ENCODE measurements at places on chromosomes 1 and 21. TPM values are rescaled to one million over a fixed set of nuclear protein-coding genes. Genes with fewer than 3 reads are reported as not detected.

GRCh38 chr1:200265881-200266280 is 144.0 kb downstream of the ZNF281 start:
- no peak overlapping the region for H3K27ac ChIP-seq
- H3K36me3 ChIP-seq: no peaks in the 10 kb centered on the region
- no peaks in the 10 kb centered on the region for H3K27me3 ChIP-seq

GRCh38 chr1:174000371-174000770 is 21.8 kb downstream of the RC3H1 start:
- H3K36me3 ChIP-seq: no peaks in the 10 kb centered on the region
- no peak overlapping the region for H3K27ac ChIP-seq
- peaks cover 4% of the 10 kb centered on the region for H3K4me1 ChIP-seq

- H3K27me3 ChIP-seq: no peaks in the 10 kb centered on the region
- no peaks in the 10 kb centered on the region for H3K4me1 ChIP-seq
- H3K36me3 ChIP-seq: no peaks in the 10 kb centered on the region
- peak overlapping the region; percentile 15 for H3K4me3 ChIP-seq
- no peak for DNase-seq
Measured at GRCh38 chr1:59020151-59020997, 236.5 kb upstream of the JUN start.

DNA sequence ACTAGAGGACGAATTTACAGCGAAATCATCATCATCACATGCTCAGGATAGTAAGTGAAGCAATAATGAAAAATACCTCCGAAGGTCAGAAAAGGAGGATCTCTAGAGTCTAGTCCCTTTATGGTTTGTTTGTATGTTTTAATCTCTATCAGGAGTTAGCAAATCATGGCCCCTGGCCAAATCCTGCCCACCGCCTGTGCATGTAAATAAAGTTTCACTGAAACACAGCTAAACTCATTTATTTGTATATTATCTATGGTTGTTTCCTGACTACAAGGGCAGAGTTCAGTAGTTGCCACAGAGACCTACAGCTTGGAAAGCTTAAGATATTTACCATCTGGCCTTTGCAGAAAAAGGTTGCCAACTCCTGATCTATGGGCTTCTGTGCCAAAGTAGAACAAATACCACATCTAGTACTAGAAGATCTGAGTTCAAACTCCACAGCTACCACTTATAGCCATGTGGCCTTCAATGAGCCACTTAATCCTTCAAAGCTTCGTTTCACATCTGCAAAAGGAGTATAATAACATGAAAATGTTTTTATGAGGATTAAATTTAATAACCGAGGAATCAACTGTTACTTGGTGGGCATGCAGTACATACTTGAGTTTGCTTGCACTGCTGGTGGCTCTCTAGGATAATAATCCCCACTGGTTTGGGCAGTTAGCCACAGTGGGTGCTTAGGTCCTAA is 94.0 kb upstream of the KIF26B start:
- H3K4me3 ChIP-seq: no peak overlapping the region
- H3K27me3 ChIP-seq: no peaks in the 10 kb centered on the region
- H3K4me1 ChIP-seq: no peaks in the 10 kb centered on the region
- no peak for DNase-seq

DNA sequence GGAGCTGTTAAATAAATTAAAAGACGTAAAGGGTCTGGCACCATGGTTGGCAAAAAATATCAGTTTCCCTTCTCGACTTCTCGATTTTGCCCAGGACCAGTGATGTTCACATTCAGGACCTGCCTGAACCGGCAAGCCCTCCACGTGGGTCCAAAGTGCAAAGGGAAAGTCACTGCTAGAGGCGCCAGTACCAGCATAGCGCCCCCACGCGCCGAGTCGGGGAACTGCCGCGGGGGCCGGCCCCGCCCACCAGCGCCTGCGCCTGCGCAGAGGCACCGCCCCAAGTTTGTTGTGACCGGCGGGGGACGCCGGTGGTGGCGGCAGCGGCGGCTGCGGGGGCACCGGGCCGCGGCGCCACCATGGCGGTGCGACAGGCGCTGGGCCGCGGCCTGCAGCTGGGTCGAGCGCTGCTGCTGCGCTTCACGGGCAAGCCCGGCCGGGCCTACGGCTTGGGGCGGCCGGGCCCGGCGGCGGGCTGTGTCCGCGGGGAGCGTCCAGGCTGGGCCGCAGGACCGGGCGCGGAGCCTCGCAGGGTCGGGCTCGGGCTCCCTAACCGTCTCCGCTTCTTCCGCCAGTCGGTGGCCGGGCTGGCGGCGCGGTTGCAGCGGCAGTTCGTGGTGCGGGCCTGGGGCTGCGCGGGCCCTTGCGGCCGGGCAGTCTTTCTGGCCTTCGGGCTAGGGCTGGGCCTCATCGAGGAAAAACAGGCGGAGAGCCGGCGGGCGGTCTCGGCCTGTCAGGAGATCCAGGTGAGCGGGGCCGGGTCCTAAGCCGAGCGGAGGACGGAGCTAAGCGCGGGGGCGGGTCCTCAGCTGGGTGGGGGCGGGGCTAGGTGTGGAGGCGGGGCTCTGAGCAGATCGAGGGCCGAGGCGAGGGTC is at the start of gene PINK1:
TSS of gene PINK1 (plus strand) at position 269 of the 875 bp plus-strand sequence. CDS start at position 360, 91 bp downstream.
- H3K27ac ChIP-seq: peak within 1 kb of the TSS; percentile 91
- H3K4me1 ChIP-seq: no peaks in the 10 kb centered on the region
- peak within 1 kb of the TSS; percentile 97 for H3K4me3 ChIP-seq
- DNase-seq: peak; percentile 67

GRCh38 chr1:10217748-10218441 is 7.5 kb downstream of the KIF1B start:
- H3K27ac ChIP-seq: no peak overlapping the region
- H3K36me3 ChIP-seq: no peaks in the 10 kb centered on the region
- no peak overlapping the region for H3K4me3 ChIP-seq
- no peaks in the 10 kb centered on the region for H3K27me3 ChIP-seq
- H3K4me1 ChIP-seq: no peaks in the 10 kb centered on the region

GRCh38 chr1:240149484-240150094 is 57.9 kb downstream of the FMN2 start:
- no peak for DNase-seq
- H3K4me1 ChIP-seq: no peaks in the 10 kb centered on the region
- H3K36me3 ChIP-seq: no peaks in the 10 kb centered on the region
- no peaks in the 10 kb centered on the region for H3K27me3 ChIP-seq

- peak overlapping the region; percentile 86 for H3K27ac ChIP-seq
- peaks cover 18% of the 10 kb centered on the region for H3K36me3 ChIP-seq
- peaks cover 15% of the 10 kb centered on the region for H3K4me1 ChIP-seq
- H3K27me3 ChIP-seq: no peaks in the 10 kb centered on the region
- peak overlapping the region; percentile 22 for H3K4me3 ChIP-seq
Measured at GRCh38 chr1:155968051-155968400, 10.3 kb downstream of the ARHGEF2 start.

DNA sequence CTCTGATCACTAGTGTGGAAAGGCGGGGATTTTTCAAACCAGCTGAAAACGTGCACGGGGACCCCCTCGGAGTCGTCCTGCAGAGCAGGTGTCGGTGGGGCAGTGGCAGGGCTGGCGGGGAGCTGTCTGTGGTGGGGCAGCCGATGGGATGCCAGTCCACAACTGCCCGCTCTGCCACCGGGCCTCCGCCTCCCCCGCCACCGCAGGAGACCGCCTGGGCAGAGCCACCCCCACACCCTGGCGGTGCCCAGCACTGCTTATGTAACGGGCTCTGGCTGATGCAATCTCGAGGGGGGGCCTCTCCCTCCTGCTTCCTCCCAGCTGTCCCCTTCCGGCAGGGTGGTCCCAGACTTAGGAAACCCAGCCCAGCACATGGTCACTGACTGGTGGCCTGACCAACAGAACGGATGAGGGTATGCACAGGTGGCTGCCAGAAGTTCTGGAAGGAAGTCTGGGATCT is 9.3 kb downstream of the CHD5 start:
- no peaks in the 10 kb centered on the region for H3K4me1 ChIP-seq
- DNase-seq: no peak
- H3K27me3 ChIP-seq: no peaks in the 10 kb centered on the region
- H3K4me3 ChIP-seq: no peak overlapping the region

GRCh38 chr1:167190747-167191237 is 29.9 kb upstream of the POU2F1 start:
- no peaks in the 10 kb centered on the region for H3K27me3 ChIP-seq
- H3K4me1 ChIP-seq: no peaks in the 10 kb centered on the region
- no peak overlapping the region for H3K27ac ChIP-seq
- H3K4me3 ChIP-seq: no peak overlapping the region
- H3K36me3 ChIP-seq: no peaks in the 10 kb centered on the region
- DNase-seq: no peak

Gene EFHD2
- 43.9 TPM for total RNA-seq

Gene PEF1
- total RNA-seq: 67.8 TPM

Gene CPT2
- total RNA-seq: 26.2 TPM

Gene INKA2
- 3.0 TPM for total RNA-seq

Gene TPRG1L
- 56.8 TPM for total RNA-seq

Gene TIE1
- total RNA-seq: 9.4 TPM

All from breast epithelium (tissue), 4 donors.